ENCODE measurements at places on chromosomes 13 and 19.

DNA sequence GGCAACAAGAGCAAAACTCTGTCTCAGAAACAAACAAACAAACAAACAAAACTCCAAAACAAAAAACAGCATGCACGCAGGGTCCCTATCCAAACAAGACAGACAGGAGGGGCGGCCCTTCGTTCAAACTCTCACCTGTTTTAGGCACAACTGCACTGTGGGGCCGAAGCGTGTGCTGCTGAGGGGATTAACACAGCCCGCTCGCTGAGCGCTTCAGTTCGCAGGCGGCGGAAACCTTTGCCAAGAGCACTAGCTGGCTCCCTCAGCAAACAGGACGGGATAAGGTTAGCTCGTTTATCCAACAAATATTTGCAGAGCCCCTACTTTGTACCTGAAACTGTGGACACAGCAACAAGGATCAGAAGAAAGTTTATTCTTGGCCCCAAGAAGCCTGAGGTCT, 1.6 kb upstream of the ADPRHL1 start:
- DNase-seq: no peak

GRCh38 chr13:79401259-79402070, 4.6 kb downstream of the RBM26 start:
- DNase-seq: no peak

DNA sequence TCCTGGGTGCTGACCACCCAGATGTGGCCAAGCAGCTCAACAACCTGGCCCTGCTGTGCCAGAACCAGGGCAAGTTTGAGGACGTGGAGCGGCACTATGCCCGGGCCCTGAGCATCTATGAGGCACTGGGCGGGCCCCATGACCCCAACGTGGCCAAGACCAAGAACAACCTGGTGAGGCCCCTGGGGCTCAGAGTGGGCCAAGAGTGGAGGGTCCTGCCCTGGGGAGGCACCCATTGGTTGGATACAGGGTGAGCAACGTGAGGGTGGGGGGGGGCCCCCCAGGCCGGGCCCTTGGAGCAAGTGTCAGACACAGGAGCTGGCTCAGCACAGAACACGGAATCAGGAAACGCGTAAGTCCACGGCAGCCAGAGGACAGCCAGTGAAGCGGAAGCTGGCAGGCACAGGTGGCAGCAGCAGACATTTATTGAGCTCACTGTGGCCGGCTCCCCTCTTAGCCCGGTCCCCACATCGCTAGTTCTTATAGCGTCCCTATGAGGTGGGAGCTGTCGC, 8.9 kb downstream of the KLC3 start:
- DNase-seq: no peak

DNA sequence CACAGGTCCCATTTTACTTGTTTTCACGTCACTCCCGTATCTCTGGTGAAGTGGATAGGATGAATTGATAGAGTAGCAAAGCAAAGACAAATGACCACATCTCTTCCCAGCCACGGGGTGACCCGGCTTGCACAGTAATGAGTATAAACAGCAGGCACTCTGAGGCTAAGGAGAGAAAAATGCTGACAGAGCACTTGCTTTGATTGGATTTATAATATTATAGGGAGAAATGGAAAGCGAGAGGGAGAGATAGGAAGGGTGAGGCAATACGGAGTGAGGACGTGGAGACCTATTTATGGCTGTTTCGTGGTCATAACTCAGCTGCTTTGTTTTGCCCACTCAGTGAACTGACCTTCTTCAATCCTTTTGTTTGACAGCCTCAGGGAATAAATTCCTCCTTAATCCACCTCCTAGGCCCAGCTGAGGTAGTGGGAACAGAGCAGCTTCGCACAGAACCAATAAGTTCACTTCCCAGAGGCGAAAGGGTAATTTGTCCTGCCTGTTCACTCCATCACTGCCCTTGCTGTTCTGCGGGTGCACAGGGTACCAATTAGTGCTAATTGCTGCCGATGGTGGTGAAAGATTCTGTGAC, 68.6 kb downstream of the ERCC5 start:
- DNase-seq: no peak

All from right kidney (tissue), 9 donors.